Effector CD8-positive, alpha-beta T cell (primary cell): ENCODE measurements at places on chromosomes 6 and 20.

- no peak for DNase-seq
Observed at GRCh38 chr6:44222486-44223318, 693 bp upstream of the SLC29A1 start.

GRCh38 chr6:39892490-39893129 is 41.7 kb downstream of the MOCS1 start:
- DNase-seq = no peak

DNA sequence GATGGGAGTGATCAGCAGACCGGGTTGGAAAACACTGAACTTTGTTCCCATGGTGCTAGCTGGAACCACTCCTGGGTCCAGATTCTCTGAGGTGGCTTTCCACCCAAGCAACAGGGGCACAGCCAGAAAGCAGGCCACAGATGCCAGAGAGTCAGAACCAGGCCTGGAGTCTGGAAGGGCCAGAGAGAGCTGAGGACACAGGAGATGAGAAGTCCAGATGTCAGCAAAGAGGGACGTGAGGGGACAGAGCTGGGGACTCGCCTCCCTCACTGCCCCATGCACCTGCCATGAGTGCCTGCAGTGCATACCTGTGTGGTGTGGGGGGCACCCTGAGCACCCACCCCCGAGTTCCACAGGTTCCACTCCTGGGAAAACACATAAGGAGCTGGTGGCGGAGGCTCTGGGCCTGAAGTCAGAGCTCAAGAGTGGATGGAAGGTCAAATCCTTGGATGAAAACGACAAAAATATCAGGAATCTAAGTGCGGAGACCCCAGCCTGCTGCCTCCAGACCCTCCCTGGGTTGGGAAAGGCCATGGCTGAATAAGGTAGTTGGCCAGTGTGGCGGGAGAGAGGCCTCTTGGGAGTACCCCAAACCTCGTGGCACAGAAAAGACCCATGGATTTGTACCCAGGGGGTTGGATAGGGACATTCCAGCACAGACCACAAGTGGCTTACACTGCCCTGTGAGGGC is 224.2 kb downstream of the SYNDIG1 start:
- DNase-seq = no peak

DNA sequence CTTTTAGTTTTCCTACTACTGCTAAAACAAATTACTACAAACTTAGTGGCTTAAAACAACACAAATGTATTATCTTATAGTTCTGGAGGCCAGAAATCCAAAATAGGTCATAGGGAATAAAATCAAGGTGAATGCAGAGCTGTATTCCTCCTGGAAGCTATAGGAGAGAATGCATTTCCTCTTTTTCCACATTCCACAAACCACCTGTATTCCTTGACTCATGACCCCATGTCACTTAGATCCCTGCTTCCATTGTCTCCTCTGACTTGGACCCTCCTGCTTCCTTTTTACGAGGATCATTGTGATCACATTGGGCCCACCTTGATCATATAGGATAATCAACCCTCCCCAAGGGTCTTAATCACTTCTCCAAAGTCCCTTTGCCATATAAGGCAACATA is 200.8 kb downstream of the KCNQ5 start:
- no peak for DNase-seq

DNA sequence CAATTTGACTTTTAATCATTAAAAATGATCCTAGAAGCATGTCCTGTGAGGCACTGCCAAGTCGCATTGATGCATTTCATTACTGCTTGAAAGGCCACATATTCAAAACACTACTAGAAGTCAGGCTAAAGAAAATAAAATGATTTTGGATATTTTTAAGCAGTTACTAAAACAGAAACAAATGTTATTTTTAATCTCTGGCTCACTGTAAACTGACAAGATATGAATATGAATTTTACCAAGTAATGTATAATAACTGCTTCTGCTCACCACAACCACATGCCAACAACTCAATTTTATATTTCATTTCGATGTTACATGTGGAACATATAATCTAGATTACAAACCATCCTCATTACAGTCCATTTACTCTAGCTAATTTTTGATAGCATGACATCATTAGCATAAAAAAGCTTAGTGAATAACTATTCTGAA is 90.6 kb downstream of the ATXN1 start:
- no peak for DNase-seq

DNA sequence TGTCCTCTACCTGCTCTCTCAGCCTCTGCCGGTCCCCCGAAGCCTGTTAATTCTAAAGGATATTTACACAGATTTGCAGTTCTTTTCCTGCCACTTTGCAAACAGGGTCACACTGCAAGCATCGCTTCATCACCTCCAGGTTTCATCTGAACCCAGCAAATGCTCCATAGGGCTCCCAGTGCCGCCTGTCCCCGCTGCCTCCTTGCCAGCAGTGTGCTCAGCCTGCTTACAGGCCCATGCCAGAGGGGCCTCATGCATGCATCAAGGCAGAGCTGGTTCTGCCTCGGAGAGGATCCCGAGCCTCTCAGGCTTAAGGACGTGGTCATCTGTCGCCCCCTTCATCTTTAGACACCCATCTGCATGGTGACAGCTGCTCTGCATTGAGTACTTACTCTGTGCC is 10.5 kb downstream of the SIRPA start:
- DNase-seq = no peak

DNA sequence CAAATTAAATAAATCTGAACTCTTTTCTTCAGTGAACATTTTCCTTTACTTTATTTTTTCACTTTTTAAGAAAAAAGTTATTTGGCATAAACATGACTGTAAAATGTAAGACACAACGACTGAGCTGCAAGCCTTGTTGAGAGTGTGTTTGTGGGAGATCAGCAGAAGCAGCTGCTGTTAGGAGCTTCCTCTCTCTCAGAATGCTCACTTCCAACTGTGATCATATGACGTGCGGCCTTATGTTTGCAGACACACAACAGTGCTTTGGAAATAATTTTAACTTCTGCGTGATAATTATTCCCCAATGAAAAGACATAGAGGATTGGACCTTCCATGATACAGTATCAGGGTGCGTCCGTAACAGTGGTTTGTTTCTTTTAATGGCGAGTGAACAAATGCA is 104.0 kb downstream of the ARHGAP18 start:
- no peak for DNase-seq

DNA sequence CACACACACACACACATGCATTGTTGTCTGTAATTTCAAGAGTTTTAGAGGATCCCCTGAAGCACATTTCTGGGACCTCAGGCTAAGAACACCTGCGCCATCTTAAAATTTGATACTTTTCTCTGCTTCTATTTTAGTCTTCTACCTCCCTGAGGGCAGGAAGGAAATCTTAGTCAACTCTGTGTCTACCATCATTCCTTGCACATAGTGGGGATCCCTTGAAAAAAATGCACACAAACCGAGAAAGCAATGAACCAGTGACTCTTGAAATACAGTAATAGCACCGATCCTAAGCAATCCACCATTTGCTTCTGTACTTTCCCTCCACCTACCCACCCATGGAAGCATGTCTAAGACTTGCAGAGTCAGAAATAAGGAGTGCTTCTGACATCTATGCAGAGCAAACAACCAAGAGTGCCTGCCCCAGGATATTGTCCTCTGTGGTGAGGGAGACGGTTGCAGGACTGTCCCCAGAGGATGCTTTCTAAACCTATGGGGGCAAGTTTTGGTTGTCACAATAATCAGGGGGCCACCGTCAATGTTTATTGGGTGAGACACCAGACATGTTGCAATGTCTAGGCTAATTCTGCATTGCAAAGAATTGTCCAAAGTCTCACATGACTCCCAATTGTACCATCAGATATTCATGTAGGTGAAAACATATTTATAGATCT is 208.0 kb upstream of the TAB2 start:
- no peak for DNase-seq
